Stomach (tissue), 19 donors: ENCODE measurements at places on chromosomes 3 and 15.

- DNase-seq, result no peak
Observed at GRCh38 chr3:106348139-106348690, 479.4 kb upstream of the CBLB start.

- no peak for DNase-seq
Observed at GRCh38 chr3:151460228-151460627, 633 bp downstream of the IGSF10 start.

- DNase-seq, result no peak
Observed at GRCh38 chr3:23875113-23875725, 41.6 kb downstream of the NKIRAS1 start.

GRCh38 chr3:152823173-152823572 lies 11.8 kb upstream of the P2RY1 start:
- no peak for DNase-seq

DNA sequence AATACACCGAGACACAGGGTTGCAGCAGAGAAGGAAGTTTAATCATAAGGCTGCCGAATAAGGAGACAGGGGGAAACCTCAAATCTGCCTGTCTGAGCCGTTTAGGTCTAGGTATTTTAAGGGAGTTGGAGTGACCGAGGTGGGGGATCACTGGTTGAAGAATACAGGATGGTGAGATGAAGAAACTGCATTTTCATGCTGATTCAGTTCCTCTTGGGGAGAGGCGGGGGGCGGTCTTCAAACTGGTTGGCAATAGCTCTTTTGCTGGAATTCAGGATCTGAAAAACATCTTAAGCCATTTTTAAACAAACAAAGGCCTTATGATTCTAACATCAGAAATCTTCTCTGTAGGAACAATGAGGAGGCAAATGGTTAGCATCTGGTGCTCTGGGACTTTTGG lies 699.5 kb upstream of the CFAP20DC start:
- peak; percentile 24 for DNase-seq

DNA sequence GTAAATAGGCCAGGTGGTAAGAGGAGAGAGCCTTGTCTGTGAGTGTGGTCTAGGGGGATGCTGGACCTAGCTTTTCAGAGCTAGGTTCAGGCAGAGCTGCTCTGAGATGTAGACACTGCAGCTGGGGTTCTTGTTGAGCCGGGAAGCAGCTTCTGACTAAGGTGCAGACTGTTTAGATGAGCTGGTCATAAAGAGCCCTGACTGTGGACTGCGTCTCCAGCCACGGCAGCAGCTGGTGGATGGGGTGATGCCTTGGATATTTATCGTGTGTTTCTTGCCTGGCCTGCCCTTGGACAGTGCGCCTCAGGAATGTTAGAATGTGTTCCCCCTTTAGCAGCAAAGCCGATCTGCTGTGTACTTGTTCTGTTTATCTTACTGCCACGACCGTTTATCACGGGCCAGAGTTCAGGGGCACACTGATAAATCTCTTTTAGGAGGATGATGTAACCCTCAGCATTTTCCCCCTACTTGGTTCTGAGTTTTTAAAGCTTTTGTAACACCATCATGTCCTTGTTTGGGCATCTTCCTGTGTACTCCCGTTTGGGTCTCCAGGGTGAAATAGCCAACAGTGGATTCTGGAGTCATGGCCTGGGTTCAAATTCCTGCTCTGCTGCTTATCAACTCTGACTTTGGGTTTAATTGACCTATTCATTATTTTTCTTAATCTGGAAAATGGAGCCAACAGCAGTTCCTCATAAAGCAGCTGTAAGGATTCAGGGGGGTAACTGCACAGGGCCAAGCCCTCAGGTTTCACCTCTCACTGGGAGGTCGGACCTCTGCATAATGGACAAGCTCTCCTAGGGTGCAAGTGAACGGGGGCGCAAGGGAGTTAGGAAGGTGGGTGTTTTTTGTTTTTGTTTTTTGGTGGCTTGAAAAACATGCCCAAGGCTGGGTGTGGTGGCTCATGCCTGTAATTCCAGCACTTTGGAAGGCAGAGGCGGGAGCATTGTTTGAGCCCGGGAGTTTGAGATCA lies 51.4 kb downstream of the FLNB start:
- DNase-seq, result peak; percentile 34

DNA sequence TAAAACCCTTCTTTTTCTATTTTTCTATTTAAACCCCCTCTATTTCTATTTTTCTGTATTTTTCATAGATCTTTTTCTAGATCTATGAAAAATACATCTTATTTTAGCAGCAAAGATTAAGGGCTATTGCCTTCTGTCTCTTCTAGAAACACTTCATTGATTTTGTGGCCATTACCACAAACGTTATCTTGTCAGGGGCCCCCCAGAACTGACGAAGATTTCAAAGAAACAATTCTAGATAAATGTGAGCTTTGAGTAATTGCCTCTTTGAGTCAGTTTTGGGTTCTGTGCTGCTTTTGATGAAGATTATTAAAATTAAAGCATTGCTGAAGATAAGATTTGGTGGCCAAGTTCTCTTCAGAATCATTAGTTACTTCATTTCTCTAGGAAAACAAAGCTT lies 279.6 kb upstream of the PEX5L start:
- DNase-seq, result no peak

- DNase-seq, result no peak
Observed at GRCh38 chr3:141795276-141795675, 32.1 kb downstream of the GRK7 start.

DNA sequence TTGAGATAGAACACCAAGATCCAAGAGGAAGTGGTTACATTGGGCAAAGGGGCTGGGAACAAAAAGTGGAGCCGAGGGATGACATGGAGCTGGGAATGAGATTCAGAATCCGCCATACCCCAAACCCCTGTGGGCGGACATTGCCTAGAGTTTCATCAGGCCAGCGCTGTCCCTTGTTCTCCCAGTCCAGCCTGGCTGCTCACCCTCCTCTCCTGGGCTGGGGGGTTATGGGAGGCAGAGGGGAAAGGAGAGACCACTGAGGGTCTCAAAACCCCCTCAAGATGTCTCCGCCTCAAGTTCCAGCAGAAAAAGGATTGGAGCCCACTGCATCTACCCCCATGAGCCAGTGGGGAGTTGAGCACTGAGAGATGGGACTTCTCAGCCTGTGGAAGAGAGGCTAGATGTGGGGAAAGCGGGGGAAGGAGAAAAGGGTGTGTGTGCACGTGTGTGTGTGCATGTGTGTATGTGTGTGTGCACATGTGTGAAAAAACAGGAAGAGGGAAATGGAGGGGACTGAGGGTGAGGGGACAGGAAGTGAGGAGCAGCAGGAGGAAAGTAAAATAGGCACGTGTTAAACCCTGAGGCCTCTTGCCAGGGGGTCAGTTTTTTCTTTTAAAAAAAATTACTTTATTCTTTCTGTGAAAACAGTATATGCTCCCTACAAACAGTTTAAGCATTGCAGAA lies 14.3 kb downstream of the GRM2 start:
- DNase-seq, result no peak

DNA sequence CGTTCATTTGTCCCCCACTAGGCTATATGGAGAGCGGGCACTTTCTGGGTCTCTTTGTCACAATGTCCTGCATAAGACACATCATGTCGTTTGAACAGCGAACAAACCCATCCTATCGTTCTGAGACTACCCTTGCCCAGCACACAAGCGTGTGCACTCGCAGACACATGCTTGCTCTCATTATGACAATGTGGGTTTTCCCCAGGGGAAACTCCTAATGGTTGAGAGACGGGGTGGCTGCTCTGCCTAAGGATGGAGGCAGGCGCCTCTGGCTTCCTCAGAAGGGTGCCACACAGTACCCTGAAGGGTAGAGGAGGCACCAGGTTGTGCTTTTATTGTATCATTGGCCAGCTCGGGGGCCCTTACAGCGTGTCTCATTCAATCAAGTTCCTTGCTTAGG lies 51.0 kb upstream of the MYZAP start:
- DNase-seq, result no peak

GRCh38 chr3:14143271-14144225 lies 18.7 kb downstream of the TMEM43 start:
- peak; percentile 64 for DNase-seq

- DNase-seq, result no peak
Observed at GRCh38 chr3:64321747-64322146, 96.5 kb upstream of the PRICKLE2 start.

GRCh38 chr15:69391046-69391757 lies 22.9 kb upstream of the KIF23 start:
- no peak for DNase-seq

DNA sequence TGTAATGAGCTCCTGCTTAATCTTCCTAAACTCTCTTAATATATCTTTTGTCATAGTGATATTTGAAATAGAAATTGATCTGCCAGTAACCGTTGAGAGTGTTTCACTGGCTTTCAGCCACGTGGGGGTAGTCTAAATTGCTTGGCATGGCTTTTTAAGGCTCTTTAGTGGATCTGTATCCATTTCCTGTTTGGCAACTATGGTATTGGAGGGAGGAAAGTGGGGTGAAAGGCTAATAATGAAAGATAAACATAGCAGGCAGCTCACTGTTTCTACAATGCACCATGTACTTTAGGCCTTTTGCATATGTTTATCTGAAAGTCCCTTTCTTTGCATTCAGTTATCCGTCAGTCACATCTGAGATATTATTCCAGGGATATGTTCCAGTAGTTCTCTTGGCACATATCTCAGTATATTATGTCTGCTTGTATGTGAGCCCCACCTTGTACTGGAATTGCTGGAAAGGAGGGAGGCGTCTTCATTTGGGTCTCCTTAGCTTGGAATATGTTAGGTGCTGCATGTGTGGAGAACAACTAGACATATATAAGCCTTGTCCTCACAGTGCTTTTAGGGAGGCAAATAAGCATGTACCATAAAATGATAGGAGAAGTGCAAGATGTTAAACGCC lies 10.8 kb downstream of the TOPAZ1 start:
- no peak for DNase-seq

- no peak for DNase-seq
Observed at GRCh38 chr3:190522621-190523222, 8.8 kb downstream of the IL1RAP start.

DNA sequence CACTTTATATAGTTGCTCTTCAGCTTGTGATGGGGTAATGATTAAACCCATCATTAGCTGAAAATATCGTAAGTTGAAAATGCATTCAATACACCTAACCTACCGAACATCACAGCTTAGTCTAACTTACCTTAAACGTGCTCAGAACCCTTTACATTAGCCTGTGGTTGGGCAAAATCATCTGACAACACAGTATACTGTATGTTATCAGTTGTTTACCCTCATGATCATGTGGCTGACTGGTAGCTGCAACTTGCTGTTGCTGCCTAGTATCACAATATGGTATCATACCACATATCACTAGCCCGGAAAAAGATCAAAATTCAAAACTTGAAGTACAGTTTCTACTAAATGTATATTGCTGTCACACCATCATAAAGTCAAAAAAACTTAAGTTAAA lies 9.5 kb downstream of the ZNF280D start:
- no peak for DNase-seq

GRCh38 chr3:195732940-195733339 lies 12.2 kb downstream of the MUC20 start:
- no peak for DNase-seq

GRCh38 chr3:196274585-196274984 lies 12.9 kb downstream of the PCYT1A start:
- DNase-seq, result peak; percentile 14

DNA sequence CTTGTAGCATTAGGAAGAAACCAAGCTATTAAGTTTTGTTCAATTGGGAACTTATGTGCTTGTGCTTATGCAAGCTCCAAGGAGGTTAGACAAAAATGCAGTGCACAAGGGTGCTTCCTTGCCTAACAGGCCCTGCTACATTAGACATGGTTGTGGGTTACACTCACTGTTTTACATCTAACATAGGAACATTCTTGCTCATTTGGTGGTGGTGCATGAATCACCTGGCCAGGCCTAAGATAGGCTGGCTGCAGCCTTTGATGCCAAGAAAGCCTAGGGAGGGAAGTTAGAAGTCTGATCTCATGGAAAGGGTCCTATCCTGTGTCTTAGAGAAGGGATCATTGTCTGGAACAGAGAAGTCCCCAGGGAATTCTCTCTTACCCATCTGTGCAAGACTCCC lies 43.5 kb downstream of the CA12 start:
- DNase-seq, result no peak

DNA sequence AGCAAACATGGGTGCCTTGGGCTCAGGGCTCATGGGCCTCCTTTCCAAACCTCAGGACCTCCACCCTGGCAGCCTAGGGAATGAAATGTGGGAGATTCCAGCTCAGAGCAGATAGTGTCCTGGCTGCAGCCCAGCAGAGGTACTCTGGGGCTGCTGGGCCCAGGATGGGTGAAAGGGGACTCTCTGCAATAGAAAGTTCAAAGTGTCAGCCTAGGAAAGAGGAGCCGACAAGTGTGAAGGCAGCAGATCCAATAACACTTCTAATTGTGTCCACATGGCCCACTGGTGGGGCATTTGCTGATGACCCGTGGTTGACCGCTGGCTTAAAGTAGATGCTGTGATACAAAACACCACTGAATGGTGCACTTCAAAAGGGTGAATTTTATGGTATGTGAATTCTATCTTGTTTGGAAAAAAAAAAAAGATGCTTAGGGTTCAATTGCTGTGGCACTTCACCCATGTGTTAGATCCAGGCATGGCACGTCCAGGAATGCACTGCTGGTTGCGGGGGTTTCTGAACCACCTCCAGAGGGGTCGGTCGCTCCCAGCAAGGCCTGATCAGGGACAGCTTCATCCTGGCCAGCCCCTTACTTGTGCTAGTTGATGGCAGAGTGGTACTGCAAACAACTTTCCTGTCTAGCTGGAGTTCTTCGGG lies 20.9 kb downstream of the AMOTL2 start:
- DNase-seq, result no peak
